Erythroblast (primary cell): ENCODE measurements at places on chromosomes 6 and 20.

- peak; percentile 76 for DNase-seq
Observed at GRCh38 chr6:26576929-26577719, 19.6 kb upstream of the ABT1 start.

DNA sequence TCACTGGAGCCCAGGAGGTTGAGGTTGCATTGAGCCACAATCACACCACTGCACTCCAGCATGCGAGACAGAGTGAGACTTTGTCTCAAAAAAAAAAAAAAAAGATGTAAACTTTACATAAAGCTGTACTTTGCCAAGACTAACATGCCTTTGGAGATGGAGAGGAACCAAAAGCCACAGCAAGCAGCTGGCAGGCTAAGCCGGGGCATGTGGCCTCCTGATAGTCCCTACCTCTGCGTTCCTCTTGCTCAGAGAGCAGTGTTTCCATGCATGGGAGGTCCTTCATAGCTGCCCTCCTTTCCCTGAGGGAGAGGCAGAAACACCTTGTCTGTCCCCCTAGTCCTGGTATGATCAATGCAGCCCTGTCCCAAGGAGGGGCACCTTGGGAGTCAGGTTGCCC, 35.2 kb downstream of the SPATA2 start:
- DNase-seq: no peak

GRCh38 chr20:44772636-44773035, 27.0 kb downstream of the KCNK15 start:
- no peak for DNase-seq

GRCh38 chr6:159914565-159914923, 23.8 kb downstream of the MAS1 start:
- no peak for DNase-seq

DNA sequence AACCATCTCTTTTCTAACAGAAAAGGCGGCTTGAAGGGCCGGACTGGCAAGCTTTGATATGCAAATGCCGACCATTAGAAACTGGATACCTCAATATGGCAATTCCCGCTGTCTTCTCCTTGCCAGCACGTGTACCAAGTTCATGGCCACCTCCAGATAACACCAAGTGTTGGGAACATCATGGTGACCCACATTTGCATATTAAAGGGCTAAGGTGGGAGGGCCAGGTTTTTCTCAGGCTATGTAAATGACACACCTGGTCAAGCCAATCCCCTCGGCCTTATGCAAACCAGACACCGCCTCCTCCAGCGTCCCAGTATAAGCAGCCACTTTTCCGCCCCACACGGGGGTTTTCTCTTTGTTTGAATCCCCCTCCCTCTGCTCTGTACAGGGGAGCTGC, 110.7 kb downstream of the DACT2 start:
- no peak for DNase-seq

GRCh38 chr6:70277470-70277869, 25.4 kb downstream of the COL9A1 start:
- DNase-seq: no peak

DNA sequence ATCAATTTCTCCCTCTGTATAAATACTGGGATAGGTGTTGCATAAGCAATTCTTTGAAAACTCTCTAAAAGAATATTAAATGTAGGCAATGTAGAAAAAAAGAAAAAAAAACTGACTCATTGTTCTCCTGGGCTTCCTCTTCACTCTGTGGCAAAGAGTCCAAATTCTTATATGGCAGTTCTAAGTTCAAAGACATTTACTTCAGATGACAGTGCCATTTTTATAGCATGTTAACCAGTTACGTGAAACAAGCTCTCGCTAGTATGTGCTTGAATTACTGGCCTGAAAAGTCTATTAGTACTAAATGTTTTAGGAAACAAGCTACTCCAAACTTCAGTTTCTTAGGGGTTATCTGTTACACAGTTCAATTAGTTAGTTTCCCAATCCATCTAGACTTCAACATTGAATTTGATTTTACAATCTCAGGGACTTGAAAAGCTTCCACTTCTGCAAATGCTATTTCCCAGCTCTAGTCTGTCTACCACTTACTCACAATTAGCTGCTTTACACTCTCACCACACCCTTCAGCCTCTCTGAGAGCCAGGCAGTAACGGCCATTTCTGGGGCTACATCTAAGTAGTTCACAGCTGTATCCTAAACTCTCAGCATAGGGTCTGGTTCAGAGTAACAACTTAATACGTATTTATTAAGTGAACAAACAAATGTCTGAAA, 100.4 kb downstream of the OGFRL1 start:
- no peak for DNase-seq

DNA sequence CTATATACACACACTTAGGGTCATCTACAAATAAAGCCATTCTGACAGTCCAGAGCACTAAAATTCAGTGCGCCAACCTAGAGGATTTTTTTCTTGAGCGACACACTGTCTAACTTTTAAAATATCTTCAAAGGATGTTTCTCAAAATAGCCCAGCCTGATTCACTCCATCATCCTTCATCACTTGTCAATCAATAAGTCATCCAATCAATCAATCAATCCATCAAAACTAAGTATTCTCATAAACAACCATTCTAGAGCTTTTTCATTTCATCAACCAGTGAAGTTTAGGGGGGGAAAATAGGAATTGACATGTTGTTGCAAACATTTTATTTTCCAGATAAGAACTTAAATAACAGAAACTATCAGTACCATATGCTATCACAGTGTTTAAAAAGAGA, 183.2 kb downstream of the HDGFL1 start:
- no peak for DNase-seq

DNA sequence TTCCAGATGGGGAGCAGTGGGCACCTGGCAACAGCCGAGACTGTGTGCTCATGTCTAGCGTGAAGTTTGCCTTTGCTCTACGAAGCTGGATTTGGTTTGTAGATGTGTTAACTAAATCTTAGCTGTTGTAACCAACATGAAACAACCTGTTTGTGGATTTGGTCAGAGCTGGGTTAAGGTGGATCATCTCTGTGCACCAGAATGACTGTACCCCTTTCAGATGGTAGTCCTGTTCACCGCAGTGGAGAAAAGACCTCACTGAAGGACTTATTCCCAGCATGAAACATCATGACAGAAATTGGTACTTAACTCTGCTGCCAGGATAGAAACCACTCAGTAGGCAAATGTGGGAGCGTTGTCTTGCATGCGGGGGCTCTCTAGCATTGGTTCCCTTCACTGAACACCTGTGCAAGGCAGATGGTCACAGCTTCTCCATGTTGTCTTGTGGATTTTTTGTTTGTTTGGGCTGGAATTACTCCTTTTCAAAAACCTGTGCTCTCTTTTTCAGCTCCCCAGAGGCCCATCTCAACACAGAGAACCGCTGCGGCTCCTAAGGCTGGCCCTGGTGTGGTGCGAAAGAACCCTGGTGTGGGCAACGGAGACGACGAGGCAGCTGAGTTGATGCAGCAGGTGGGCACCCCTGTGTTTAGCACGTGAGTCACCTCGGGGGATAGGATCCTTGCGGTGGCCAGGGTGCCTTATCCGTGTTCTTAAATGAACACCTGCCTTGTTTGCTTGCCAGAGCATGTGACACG, 19.3 kb upstream of the EFCAB8 start:
- DNase-seq: no peak

GRCh38 chr6:99943846-99944245, 50.2 kb downstream of the MCHR2 start:
- no peak for DNase-seq

- DNase-seq: no peak
Observed at GRCh38 chr6:18976966-18977365, 589.8 kb downstream of the RNF144B start.

GRCh38 chr6:132362442-132363185, 38.7 kb downstream of the MOXD1 start:
- no peak for DNase-seq

GRCh38 chr6:130647246-130647645, 180.0 kb upstream of the SMLR1 start:
- no peak for DNase-seq

DNA sequence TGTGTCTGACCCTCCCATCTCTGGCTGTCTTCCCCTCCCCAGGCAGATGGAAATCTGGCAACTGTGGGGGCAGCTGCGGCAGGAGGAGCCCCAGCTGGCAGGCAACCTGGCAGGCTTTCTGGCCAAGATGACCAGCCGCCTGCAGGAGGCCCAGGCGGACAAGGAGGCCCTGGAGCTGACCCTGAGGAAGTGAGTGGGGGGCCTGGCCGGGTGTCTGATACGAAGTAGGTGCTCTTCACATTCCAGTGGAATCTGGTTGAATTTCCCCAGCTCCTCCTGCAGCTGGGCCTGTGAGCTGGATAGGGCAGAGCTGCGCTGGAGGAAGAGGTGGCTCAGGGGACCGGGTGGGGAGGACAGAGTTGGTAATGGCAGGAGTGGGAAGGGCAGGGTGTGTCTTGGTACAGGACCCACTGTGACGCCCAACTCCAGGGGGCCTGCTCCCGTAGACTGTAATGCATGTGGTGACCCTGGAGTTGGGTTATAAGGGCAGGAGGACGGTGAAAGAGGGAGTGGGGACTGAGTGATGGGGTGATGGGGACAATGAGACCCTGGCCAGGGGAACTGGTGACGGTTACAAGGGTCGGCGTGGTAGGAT, 19.7 kb downstream of the RAB44 start:
- DNase-seq: no peak

DNA sequence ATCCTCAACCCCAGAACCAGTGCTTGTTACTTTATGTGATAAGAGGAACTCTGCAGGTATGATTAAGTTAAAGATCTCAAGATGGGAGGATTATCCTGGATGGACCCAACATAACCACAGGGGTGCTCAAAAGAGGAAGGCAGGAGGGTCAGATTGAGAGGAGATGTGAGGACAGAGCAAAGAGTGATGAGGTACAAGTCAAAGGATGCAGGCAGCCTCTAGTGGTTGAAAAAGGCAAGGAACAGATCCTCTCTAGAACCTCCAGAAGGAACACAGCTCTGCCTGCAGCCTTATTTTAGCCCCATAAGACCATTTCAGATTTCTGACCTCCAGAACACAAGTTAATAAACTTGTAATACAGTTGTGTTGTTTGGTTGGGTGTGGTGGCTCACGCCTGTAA, 41.2 kb downstream of the PDSS2 start:
- DNase-seq: peak; percentile 22

- no peak for DNase-seq
Observed at GRCh38 chr20:42485556-42485955, 704.1 kb downstream of the PTPRT start.

DNA sequence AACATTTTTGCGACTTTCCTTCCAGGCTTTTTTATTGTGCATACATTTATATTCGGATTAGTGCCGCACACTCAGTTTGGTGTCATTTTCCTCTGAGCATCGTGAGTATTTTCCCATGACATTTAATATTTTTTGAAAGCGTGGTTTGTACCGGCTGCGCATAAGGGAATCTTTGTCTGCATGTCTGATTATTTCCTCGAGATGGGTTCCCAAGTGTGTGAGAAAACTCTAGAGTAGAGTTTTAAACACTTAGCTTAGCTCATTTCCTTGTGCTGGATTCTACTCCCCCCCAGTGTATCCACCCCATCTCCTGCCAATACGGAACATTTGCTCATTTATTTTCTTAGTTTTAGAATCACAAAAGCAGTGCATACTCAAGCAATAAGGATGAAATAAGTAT, 94.3 kb downstream of the CDC5L start:
- DNase-seq: no peak

GRCh38 chr20:24782301-24782700, 166.8 kb upstream of the CST7 start:
- DNase-seq: no peak

- no peak for DNase-seq
Observed at GRCh38 chr6:104599821-104600638, 259.7 kb downstream of the HACE1 start.

- no peak for DNase-seq
Observed at GRCh38 chr20:48605364-48606171, 222.2 kb downstream of the PREX1 start.

- no peak for DNase-seq
Observed at GRCh38 chr6:54970337-54970736, 123.8 kb downstream of the FAM83B start.

DNA sequence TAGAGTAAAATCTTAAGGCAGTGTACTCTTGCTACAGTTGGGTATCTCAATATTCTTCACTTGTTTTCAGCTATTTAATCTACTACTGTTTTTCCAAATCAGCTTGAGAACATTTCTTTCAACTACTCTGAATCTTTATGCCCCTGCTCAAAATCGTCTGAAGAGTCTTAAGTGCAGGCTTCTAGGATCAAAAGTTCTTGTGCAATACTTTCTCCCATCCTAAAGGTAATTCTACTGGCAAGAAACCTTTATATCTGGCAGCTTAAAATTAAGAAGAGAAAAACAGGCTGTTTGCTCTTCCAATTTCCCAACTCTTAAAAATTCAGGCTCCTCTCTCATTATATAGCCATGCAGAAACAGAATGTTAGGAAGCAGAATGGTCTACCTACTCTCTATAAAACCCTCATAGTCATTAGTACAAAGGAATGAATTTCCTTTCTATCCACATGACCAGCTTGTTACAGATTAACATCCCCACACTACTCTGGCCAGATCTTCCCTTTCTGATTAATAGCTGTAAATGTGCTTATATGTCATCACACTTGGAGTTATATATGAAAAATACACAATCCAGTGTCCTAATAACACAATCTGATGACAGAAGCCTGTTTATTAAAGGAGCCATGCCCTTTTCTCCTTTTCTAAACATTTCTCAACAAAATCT, 122.2 kb upstream of the FAM184A start:
- DNase-seq: no peak

- DNase-seq: no peak
Observed at GRCh38 chr6:81215092-81215432, 537.4 kb downstream of the TENT5A start.

DNA sequence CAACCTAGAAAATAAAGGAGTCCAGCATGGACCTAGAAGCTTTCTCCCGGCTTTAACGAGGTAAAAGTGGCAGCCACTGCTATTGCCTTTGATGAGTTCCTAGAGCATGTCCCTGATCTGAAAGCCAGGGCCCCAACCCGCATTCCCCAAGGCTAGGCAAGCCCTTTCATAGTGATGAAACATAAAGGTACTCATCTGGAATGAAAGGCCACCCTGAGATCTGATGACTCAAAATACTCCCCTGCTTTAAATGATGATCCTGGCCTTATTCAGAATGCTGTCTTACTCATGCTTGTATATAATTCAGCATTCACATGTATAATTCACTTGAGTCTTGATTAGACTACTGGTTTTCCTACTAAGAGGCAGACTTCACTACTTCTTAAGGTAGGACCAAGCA, 21.3 kb downstream of the TTPAL start:
- DNase-seq: no peak

DNA sequence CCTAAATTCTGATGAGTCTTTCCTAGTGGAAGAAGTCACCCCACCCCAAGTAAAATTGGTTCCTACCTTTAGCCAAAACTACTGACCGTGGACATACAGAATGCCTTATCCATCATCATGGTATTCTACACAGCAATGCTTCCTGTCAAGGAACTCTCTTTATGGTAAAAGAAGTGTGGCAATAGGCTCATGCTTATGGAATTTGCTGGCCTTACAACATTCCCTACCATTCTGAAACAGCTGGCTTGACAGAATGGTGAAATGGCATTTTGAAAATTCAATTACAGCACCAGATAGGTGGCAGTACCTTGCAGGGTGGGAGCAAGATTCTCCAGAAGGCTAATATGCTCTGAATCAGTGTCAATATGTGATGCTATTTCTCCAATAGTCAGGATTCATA, 41.8 kb upstream of the BACH2 start:
- DNase-seq: no peak
